DMS79 (cell line): ENCODE measurements at places on chromosomes 3 and 15.

DNA sequence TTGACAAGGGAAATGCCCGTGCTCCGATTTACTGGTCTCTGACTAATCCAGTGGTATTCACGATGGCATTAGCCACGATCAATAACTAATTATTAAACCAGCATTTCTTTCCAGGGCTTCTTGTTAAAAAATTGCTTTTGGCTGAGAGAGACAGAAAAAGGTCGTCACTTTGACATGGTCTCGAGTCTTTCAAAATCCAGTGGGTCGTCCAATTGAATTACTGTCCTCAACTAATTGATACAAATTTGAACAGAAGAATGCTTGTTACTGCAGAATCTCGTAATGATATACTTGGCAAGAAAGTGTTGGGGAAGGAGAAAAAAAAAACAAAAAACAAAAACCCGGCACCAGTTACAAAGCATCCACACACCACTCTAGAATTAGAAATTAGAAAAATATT, 318.4 kb downstream of the NR2F2 start:
- no peak for DNase-seq

DNA sequence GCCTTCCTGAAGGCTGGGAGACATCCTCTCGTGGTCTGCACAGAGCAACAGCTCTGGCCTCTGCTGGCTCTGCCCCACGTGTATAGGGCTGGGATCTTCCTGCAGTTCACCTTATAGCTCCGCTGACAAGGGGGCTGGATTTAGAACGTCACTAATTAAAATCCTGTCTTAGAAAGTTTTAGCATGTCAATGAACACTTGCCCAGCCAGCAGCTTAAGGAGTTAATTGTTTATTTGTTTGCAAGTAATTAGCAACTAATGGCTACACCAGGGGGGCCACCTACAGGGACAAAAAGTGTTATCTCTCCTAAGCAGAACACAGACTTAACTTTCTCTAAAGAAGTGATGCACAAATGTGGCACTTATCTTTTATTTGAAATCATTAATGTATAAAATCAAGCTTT, at the start of gene HESX1:
Gene HESX1, minus strand, starts transcription at position 84 of the 403 bp plus-strand sequence. Its CDS starts 60 bp downstream, at position 24.
- DNase-seq: no peak

- DNase-seq: no peak
Observed at GRCh38 chr15:82828075-82828474, 18.6 kb downstream of the WHAMM start.

DNA sequence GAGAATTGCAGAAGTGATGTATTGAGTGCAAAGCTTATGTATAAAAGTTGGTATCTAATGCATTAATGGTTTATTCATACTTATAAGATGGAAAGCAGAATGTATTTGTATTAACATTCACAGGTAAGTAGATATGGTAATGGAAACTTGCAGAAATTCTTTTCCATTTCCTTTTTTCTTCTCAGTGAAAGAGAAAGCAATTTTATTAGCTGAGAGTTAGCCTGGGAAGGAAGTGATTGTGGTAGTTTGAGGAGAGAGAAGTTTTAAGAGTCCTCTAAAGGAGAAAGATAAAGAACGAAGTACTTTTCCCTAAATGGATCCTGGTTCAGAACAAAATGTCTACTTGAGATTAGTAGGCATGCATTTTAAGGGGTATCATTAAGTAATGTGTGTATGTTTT, 60.1 kb upstream of the OSTN start:
- no peak for DNase-seq

DNA sequence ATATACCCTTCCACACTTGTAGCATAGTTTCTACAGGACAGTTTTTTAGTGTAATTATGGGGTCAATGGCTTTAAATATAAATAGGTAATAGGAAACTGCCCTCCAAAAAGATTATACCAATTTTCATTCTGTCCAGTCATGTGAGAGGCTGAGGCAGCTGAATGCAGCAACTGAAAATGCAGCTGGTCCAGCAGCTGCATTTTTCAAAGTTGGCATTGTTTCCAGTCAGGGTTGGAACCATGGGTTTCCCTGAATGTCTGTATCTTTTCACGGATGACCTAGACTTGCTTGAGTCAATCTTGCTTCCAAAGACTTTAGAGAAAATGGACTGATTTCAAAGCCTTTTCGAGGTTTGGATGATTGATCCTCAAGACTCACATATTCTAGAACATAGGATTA, 9.9 kb upstream of the KNL1 start:
- no peak for DNase-seq
